NB4 (cell line): ENCODE measurements at places on chromosomes 6 and 20.

- DNase-seq: peak; percentile 52
Measured at GRCh38 chr6:6811128-6812009, 222.8 kb downstream of the LY86 start.

DNA sequence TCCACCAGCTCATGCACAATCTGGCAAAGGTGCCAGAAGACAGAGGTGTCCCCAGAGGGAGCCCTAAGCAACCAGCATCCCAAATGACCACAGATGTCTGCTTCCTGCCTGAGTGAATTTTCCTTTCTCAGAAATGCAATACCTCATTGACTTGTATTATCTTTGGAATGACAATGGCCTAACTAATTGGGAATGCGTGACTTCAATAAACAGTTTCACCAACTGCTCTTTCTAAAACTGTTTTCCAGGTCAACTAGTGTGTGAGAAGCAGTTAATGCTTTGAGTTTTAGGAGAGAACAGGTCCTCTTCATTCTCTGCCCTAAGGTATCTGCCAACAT is 108.9 kb upstream of the SNX9 start:
- DNase-seq: no peak

GRCh38 chr6:64591676-64592036 is 956.1 kb downstream of the PHF3 start:
- DNase-seq: no peak

DNA sequence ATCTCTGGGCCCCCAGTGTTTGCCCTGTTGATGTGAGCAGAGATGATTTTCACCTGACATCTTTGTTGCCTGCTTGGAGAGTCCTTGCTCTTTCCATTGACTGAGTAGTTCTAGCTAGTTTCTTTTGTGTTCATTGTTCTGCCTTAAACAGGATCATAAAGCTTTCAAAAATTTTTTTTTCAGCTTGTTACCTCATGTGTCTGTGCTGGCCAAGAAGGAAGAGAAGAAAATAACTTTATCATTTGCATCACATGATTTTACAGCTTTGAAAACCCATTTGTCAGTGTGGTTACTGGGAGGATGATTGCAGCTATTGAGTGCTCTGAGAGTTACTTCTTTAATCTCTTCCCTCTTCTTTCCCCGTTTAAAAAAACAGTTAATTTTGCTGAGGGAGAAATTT is 16.0 kb downstream of the FOXO3 start:
- no peak for DNase-seq

DNA sequence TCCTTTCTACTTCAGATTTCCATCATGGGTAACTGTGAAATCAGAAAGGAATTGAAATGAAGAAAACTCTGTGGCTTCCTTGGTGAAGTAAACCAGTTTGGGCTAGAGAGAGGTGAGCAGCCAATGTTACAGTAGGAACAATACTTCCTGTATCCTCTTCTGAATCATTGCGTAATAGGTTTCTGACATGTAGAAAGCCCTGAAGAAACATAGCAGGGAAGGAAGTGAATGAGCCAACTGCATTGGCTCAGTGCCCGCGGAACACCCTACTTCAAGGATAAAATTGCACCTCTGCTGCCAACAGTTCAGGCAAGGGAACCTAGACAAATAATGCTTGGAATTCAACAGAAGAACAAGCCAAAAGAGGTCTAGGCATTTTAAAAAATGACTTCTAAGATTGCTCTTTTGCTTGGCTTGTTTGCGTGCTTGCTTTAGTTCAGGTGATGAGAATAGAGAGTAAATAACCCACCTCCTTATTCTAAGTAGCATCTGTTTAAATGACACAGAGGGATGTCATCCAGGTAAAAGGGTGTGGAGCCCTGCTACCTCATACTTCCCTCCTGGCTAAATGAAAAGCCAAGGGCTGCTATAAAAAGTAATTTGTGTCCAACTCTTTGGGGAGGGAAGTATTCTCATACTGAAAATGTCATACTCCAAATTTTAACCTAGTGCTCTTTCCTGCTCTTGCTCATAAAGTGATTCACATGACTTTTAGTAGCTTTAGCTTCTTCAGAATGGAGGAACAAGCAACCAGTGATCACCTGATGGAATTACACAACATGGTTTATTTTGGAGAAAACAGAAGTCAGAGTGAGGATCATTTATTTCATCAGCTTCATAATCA is 30.0 kb upstream of the AKIRIN2 start:
- DNase-seq: peak; percentile 94

DNA sequence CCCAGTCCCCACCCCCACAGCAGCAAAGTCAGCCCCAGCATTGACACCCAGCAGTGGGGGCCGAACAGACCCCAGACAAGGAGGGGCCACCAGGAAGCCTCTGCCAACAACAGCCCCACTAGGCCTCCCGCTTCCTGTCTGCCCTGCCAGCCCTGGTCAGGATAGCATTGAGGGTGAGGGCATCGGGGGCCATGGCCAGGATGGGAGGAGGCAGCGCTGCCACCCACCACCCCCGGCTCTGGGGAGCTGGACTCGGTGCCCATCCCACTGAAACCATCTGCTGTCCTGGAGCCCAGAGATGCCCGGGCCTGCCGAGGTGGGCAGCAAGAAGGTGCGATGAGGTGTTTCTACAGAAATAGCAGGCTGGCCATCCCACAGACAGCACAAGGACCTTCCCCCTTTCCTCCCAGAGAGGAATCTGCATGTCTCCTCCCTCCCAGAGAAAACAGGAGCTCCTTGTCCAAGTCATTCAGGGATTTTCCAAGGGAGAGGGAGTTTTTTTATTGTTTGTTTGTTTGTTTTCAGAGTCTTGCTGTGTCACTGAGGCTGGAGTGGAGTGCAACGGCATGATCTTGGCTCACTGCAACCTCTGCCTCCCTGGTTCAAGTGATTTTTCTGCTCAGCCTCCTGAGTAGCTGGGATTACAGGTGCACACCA is 62.1 kb upstream of the BHLHE23 start:
- no peak for DNase-seq

DNA sequence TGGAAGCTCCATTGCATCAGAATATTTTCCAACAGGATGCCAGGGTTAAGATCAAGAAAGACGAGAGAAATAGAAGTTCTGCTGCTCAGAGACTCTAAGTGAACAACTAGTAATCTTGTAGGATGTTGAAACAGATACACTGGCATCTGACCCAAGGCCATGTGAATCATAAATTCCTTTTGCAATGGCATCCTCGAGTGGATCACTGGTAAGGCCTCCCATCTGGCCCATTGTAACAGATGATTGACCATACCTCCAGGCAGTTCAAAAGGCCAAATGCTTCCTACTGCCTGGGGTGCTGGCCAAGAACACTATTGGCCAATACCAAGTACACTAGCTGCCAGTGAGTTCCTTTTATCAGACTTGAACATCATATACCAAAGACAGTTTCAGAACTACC is 9.9 kb upstream of the SLC17A3 start:
- no peak for DNase-seq

DNA sequence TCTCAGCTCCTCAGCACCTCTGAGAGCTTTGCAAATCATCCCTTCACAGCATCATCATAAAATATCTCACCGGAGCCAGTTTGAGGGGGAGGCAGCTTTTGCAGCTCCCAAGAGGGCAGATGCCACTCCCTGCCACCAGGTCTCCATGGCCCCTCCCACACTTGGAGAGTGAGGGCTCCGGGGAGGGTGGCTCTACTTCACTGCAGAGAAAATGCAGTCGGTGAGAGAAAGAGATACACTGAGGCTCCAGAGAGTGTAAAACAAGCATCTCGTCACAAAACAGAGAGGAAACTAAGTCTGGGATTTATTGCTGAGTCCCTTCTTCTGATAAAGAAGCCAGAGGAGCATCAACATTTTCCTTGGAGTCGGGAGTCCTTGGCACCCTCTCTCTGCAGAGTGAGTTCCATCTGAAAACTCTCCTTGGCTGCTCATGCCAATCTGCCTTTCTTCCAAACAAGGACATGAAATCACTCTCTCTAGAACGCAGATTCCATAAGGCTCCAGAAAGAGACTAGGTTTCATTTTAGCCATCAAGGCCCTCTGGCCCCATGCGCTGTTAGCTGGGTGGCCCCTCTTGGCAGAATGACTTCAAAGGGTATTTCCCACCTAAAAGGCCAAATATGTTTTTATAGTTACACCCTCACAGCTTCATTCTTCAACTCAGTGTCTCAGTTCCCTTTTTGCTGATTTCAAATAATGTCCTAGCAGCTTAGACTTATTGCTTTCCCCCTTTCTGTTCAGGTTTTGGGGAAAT is 70.6 kb upstream of the F13A1 start:
- peak; percentile 37 for DNase-seq

- no peak for DNase-seq
Measured at GRCh38 chr6:166785131-166785530, 158.1 kb upstream of the RPS6KA2 start.

GRCh38 chr20:15564981-15565380 is 1008.3 kb downstream of the KIF16B start:
- peak; percentile 16 for DNase-seq

GRCh38 chr6:167122041-167122826 is 662 bp upstream of the CCR6 start:
- no peak for DNase-seq

DNA sequence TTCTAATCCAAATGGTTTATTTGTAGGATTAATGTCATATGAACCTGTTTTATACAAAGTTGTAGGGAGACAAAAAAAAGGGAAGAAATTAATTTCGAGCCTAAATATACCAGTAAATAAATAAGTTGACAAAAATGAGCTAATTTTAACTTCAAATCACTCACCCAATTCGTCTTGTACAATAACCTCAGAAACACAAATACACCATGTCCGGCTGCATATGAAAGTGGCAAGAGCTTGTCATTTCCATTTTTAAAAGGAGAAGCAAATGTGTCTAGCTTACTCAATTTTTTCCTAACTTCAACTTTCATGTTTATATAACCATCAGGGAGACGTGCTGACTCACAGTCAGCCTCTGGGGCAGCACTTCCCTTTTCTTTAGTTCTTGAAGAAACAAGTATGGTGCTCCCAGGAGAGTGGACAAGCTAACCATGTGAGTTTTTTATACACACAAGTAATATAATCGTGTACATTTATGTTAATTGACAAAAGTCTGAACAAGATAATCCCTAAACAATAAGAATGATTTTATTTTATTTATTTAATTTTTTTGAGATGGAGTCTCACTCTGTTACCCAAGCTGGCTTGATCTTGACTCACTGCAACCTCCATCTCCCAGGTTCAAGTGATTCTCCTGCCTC is 55.5 kb upstream of the SGK1 start:
- peak; percentile 97 for DNase-seq

DNA sequence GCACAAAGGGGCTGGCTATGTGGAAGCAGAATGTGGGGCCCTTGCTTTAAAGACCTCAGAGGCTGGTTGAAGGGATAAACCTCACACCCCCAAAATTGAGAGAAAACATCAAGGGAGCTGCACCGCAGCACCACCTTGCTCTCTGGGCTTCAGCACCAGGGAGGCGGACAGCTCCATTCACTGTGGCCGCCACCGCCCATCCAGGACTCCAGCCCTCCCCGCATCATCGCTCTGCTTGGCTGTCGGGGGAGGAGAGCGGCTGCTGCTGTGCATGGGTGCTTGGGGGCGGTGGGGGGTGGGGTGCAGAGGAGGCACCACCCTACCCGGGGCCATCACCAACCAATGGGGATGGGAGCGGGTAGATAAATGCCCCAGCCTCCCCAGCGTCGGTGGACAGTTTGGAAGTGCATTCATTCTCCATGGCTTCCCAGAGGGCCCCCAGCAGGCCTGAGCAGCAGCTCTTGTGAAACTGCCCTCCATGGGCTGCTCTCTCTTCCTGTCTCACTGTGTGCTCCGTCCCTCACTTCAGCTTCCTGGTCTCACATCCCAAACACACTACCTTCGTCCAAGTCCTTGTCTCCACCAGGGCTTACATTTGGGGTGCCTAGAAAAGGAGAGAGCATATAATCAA is 75.7 kb upstream of the BHLHE23 start:
- peak; percentile 66 for DNase-seq

GRCh38 chr20:34535301-34535840 is 19.1 kb downstream of the DYNLRB1 start:
- DNase-seq: no peak

- peak; percentile 72 for DNase-seq
Measured at GRCh38 chr20:33653218-33653899, 8.8 kb upstream of the C20orf144 start.

- peak; percentile 47 for DNase-seq
Measured at GRCh38 chr6:14276667-14277404, 159.3 kb downstream of the CD83 start.

DNA sequence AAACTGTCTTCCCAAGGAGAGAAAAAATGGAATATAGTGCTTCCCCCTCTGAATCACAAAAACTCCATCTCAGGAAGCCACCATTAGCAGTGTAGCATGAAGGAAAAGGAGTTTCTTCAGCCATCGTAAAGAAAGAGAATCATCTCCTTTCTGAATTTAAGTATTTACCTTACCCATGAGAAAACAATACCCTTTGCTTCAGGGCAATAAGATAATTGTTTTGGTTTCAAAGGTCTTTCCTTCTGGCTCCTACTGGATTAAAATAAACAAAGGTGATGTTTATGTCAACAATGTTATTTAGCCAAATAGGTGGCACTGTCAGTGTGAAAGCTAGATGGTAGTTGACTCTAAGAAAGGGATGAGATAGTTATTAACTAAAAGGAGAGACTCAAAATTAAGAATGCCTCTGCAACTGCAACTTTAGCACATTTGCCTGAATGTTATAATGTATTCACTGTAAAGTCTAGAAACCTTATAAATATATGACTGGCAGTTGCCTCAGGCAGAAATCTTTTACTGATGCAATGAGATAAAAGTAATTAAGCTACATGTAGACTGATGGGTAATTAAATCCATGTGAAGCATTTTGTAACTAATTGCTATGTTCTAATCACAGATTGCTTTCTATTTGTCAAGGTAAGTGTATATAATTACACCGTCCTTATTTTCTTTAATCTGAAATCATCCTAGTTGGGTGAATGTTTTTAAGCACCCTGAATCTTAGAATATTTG is 399.0 kb downstream of the CDKAL1 start:
- no peak for DNase-seq

DNA sequence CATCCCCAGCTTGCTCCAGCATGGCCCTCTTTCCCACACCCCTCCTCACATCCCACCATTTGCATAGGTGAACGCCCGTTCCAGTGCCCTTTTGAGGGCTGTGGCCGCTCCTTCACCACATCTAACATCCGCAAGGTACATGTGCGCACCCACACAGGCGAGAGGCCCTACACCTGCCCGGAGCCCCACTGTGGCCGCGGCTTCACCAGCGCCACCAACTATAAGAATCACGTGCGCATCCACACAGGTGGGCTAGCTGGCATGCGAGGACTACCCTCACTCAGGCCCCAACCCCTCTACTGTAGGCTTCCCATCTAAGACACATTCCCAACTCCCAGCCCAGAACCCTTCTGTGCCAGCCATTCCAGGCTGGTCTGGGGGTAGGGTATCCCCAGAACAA is 6.1 kb upstream of the DEF6 start:
- DNase-seq: no peak
